ENCODE measurements at places on chromosomes 2 and 18. TPM values are rescaled to one million over a fixed set of nuclear protein-coding genes. Genes with fewer than 3 reads are reported as not detected.

GAREM1 gene
- total RNA-seq, result 13.7 TPM

ZDBF2 gene
- total RNA-seq, result 13.7 TPM

RNF125 gene
- 9.2 TPM for total RNA-seq

IL1RN gene
- total RNA-seq, result 15.2 TPM

ATP8B1 gene
- 26.6 TPM for total RNA-seq

GRCh38 chr2:235702186-235702585 lies 208.3 kb downstream of the AGAP1 start:
- H3K4me3 ChIP-seq, result no peak overlapping the region
- no peaks in the 10 kb centered on the region for H3K4me1 ChIP-seq
- DNase-seq, result no peak
- H3K27ac ChIP-seq, result no peak overlapping the region

DNA sequence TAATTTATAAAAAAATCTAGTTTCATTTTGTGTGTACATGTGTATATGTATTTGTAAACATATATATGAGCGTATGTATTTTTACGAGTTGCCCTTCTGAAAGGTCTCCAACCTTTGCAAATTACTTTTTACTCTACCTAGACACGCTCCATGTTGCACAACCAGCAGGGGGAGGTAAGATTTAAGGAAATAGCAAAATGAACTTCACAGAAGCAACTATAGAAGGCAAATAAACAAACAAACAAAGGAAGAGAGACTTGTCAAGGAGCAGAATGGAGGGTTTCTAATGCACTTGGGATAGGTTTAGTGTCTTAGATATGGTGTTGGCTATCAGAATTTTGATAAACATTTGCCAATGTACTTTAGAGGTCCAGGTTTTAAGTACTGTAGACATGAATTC lies 820.5 kb upstream of the POU3F3 start:
- peak; percentile 39 for DNase-seq
- H3K27ac ChIP-seq, result no peak overlapping the region
- no peaks in the 10 kb centered on the region for H3K4me1 ChIP-seq
- no peak overlapping the region for H3K4me3 ChIP-seq

DNA sequence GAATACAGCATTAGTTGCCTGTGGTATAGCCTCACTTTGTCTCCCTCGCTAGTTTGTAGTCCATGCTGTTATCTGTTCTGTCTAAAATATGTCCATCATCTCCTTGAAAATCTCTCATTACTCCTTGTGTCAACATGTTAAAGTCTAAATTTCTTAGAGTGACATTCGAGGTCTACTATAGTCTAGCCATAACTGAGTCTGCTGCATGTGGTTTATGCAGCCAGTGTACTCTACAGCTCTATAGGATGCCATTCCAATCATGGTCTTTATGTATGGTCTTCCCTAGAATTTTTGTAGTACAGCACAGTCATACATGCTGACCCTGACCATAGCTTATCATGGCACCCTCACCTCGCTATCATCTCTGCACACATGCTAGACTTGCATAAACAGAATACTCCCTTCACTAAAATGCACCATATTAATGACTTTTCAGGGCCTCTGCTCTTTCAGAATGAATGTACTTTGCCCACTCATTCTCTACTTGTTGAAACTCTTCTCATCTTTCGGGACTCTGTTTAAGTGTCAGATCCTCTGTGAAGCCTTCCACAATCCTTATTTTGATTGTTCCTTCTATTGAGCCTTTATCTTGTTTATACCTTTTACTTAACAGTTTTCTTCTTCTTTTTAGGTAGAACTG lies 12.8 kb downstream of the TANK start:
- H3K4me1 ChIP-seq, result peaks cover 19% of the 10 kb centered on the region
- H3K36me3 ChIP-seq, result peaks cover 7% of the 10 kb centered on the region
- H3K27ac ChIP-seq, result no peak overlapping the region

DNA sequence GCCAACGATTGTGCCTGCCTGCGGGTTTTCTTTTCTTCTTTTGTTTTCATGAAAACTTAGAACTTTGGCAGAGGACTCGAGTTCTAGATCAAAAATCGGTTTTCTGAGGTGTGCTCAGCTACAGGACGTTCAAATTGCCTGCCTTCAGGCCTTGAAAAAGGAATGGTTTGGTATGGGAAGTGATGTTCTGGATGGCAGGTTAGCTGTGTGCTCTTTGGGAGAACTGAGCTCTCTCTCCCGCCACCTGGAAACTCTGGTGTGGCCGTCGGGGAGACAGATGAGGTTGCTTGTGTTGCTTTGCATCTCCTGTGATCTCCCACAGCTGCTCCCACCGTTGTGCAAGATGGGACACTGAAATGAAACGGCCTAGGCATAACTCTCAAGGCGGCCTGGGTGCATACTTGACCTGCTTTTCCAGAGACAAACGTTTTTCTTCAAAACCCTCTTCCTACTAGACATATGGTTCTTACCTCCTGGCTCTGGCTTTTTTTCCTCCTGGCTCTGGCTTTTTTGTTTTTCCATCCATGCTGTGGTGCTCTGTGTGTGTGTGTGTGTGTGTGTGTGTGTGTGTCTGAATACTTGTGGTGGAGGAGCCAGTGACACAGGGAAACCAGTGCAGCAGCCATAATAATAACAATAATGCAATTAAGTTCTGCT lies 2.0 kb downstream of the FMNL2 start:
- peak overlapping the region; percentile 81 for H3K27ac ChIP-seq
- peaks cover 5% of the 10 kb centered on the region for H3K4me1 ChIP-seq
- no peaks in the 10 kb centered on the region for H3K36me3 ChIP-seq
- peak overlapping the region; percentile 91 for H3K4me3 ChIP-seq
- DNase-seq, result peak; percentile 35
- H3K27me3 ChIP-seq, result no peaks in the 10 kb centered on the region

GRCh38 chr2:69054431-69054830 lies 41.5 kb downstream of the ANTXR1 start:
- no peak overlapping the region for H3K4me3 ChIP-seq
- H3K36me3 ChIP-seq, result peaks cover 11% of the 10 kb centered on the region
- no peaks in the 10 kb centered on the region for H3K27me3 ChIP-seq
- no peaks in the 10 kb centered on the region for H3K4me1 ChIP-seq

DNA sequence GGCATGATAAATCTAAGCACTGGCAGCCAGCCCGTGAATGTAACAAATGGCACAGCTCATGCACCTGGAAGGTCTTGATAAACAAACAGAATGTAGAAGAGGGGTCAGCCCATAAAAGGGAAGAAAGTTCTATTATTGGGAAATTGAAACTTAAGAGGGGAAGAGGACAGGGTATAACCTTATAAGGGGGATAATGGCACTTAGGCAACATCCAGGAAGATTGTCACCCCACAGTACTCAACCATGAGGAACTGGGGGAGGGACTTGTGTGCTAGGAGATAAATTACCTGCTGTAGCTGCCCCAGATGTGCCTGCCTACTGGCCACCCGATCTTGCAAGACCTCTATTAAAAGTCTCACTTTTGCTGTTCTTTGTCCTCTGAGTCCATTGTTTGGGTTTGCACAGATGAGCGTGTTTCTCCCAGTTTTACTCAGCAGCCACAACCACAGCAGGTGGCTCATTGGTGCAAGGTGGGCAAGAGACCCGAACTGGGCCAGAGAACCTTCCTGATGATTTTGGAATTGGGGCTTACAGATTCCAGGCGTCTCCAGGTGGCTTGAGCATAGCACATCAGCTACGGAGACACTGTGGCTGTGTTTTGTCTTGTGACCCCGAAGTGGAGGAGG lies 79.0 kb upstream of the TAF1B start:
- no peak overlapping the region for H3K4me3 ChIP-seq
- DNase-seq, result no peak
- H3K27ac ChIP-seq, result no peak overlapping the region

DNA sequence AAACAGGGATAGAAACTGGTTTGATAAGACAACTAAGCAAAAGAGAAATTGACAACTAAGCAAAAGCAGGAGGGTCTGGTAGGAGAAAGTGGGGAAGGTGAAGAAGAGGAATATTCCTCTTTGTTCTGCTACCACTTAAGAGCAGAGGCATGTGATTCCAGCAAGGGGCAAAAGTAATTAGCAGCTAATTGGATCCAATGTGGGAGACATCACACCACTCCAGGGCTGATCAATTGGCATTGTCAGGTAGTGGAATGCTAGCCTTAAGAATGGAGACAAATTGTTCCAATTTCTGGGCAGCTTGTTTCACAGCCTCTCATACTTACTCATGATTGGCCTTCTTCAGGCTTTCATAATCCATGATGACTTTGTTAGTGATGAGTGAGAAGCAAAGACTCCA lies 547.1 kb upstream of the GCFC2 start:
- H3K27me3 ChIP-seq, result no peaks in the 10 kb centered on the region
- no peaks in the 10 kb centered on the region for H3K4me1 ChIP-seq
- H3K27ac ChIP-seq, result no peak overlapping the region
- DNase-seq, result no peak
- H3K4me3 ChIP-seq, result no peak overlapping the region
- no peaks in the 10 kb centered on the region for H3K36me3 ChIP-seq

- H3K4me1 ChIP-seq, result peaks cover 16% of the 10 kb centered on the region
- DNase-seq, result no peak
- no peaks in the 10 kb centered on the region for H3K27me3 ChIP-seq
- H3K27ac ChIP-seq, result no peak overlapping the region
- no peaks in the 10 kb centered on the region for H3K36me3 ChIP-seq
- H3K4me3 ChIP-seq, result no peak overlapping the region
Measured at GRCh38 chr2:155377266-155377680, 678.8 kb downstream of the KCNJ3 start.

- H3K4me3 ChIP-seq, result no peak overlapping the region
- DNase-seq, result no peak
- H3K27me3 ChIP-seq, result no peaks in the 10 kb centered on the region
- no peaks in the 10 kb centered on the region for H3K36me3 ChIP-seq
Measured at GRCh38 chr2:184304006-184304405, 294.3 kb upstream of the ZNF804A start.

- no peak overlapping the region for H3K27ac ChIP-seq
- no peaks in the 10 kb centered on the region for H3K27me3 ChIP-seq
- no peaks in the 10 kb centered on the region for H3K36me3 ChIP-seq
- no peak overlapping the region for H3K4me3 ChIP-seq
- peaks cover 8% of the 10 kb centered on the region for H3K4me1 ChIP-seq
- no peak for DNase-seq
Measured at GRCh38 chr2:85952196-85952734, 63.5 kb upstream of the ST3GAL5 start.

- H3K27ac ChIP-seq, result no peak overlapping the region
- H3K4me1 ChIP-seq, result peaks cover under 1% of the 10 kb centered on the region
- DNase-seq, result no peak
Measured at GRCh38 chr2:85989288-85989865, 100.6 kb upstream of the ST3GAL5 start.

GRCh38 chr2:213476641-213477040 lies 192.4 kb downstream of the SPAG16 start:
- no peak for DNase-seq
- no peaks in the 10 kb centered on the region for H3K27me3 ChIP-seq
- H3K4me1 ChIP-seq, result no peaks in the 10 kb centered on the region
- no peak overlapping the region for H3K27ac ChIP-seq
- no peak overlapping the region for H3K4me3 ChIP-seq

DNA sequence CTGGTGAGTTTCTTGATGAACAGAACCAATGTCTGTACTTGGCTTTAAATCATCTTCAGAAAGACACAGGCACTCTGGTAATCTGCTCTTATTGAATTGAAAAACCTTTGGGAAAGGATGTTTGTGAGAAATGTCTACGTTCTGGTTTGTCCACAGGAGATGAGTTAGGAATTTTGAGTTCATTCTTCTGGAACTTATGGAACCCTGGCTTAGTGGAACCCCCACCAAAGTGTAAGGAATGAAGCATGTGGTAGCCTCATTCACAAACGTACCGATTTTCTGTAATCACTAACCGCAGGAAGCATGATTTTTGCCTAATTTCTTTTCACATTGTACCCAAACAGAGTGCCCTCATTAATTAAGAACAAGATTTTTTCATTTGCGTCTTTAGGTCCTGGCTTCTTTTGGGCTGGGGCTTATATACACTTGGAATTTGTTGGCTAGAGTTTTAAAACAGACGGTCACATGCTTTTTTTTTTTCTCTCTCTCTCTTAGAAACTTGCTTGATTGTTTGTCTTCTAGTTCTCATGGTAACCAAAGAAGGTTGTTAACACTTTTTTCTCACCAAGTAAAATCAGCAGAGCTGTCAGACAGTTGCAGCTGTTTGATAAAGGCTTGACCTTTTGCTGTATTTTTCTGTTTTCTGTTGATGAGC lies 314.1 kb upstream of the THUMPD2 start:
- H3K27ac ChIP-seq, result no peak overlapping the region
- H3K4me1 ChIP-seq, result peaks cover 27% of the 10 kb centered on the region
- H3K36me3 ChIP-seq, result no peaks in the 10 kb centered on the region

DNA sequence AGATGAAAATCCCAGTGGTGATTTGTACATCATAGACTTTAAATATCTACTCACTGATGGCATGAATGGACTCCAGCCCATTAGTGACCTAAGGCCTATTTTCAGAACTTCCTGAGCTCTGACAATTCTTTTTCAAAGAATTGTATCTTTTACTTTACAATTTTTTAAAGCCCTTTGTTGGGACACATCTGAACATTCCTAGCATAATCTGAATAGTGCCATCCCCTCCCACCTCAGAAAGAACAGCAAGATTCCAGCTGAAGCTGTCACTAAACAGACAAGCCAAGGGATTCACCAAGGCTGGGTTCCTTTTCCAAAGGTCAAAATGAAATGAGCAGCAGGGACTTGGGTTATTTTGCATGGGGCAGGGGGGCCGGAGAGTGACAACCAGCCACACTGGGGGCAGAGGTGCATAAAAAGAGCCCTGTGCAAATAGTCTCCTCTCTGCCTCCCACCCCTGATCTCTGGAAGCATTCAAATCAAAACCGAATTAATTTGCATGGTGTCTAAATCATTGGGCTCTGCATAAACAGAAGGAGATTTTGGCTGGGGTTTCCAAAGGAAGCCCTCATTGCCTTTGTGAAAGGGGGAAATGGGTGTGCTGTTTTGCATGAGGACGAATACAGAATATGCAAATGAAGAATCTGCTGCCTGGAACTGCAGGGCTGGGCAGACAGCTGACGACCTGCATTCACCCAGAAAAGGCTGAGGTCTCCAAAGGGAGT lies 17.2 kb downstream of the EPHA4 start:
- H3K36me3 ChIP-seq, result no peaks in the 10 kb centered on the region
- DNase-seq, result no peak
- H3K4me1 ChIP-seq, result peaks cover 15% of the 10 kb centered on the region
- H3K27ac ChIP-seq, result no peak overlapping the region
- no peaks in the 10 kb centered on the region for H3K27me3 ChIP-seq
- no peak overlapping the region for H3K4me3 ChIP-seq

DNA sequence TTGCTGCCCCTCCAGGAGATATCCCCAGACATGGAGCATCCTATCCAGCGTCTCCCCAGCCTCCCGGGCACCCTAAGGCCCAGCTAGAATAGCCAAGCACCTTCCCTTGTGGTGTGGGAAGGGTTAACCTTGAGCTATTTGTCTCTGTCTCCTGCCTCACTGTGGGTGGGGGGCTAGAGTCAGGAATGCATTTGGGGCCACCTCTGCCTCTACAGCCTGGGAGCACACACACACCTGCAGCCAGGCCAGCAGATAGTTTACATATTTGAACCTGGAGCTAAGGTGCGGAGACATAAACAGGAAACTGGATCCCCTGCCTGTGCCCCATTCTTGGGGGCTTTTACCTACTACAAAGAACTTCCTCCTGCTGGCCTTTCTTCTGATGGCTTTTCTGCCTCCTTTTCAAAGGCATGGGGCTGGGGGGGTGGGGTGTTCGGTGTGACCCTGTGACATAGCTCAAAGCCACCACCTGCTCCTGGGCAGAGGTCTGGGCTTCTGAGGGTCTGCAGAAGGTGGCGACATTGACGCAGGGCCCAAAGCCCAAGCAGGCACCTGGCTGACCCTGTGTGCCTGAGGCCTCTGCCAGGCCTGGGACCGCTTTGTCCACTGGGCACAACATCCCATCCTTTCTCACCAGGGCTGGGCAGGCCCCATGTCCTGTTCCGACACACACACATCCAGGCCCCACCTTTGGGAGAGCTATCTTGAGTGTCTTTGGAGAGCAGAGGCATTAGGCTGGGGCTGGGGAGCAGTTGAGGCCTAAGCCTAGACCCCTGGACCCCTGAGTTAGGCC lies 34.2 kb downstream of the EMX1 start:
- H3K27ac ChIP-seq, result no peak overlapping the region
- DNase-seq, result no peak
- H3K36me3 ChIP-seq, result no peaks in the 10 kb centered on the region
- H3K4me1 ChIP-seq, result no peaks in the 10 kb centered on the region
- H3K4me3 ChIP-seq, result no peak overlapping the region
